NCI-H187 treated with DMSO at 0.1 percent for 48 hours (cell line): ENCODE measurements at places on chromosomes 2 and 18.

- DNase-seq = no peak
Measured at GRCh38 chr18:24031916-24032315, 17.4 kb downstream of the TTC39C start.

DNA sequence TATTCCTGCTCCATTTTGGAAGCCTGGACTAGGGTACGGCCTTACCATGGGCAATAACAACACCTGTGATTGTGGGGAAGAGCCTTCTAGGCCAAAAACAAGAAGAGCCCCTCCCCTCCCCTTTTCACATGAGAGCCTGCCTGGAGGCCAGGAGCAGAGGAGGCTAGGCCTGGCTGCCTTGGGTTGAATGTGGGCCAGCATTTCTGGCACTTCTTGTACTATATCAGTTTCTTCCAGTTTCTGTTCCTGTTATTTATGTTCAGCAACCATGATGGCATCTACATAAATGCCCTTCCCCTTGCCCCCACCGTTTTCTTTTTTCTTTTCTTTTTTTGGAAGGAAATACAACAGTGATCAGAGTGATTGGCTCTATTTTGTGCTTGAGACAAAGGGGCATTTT, 58.4 kb downstream of the KCTD18 start:
- DNase-seq = no peak

GRCh38 chr18:36769611-36770314, 59.0 kb downstream of the TPGS2 start:
- no peak for DNase-seq

DNA sequence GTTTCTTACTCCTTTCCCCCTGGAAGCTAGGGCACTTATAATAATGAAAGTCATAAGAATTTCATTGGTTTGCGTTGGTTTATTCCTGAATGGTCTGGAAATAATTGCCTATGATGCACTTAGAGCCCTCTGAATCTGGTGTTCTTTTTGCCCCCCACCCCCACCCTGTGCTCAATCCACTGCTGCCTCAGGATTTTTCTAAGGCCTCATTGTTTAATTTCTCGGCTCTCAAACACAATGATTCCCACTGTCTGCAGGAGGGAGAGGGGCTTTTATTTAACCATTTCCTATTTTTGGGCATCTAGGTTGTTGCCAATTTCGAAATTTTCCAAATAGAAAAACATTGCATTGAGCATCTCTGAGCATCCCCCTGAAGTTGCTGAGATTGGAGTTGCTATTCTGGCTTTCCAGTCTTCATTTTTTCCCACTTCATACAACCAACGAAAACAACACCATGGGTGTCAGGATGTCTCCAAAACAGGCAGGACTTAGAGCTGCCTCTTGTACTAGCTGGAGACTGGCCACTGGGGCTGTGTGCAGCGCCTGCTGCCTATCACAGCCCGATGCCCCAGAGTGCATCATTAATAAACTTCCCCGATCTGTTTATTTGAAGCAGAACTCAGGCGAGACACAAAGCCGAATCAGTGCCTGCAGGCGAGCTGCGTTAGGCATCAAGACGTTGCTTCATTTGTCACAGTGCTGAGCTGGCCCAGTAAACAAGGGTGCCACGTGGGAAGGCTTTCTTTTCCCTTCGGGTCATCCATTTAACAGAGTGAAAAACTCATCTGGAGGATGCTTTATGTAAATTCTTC, 1.8 kb upstream of the PCARE start:
- DNase-seq = no peak

DNA sequence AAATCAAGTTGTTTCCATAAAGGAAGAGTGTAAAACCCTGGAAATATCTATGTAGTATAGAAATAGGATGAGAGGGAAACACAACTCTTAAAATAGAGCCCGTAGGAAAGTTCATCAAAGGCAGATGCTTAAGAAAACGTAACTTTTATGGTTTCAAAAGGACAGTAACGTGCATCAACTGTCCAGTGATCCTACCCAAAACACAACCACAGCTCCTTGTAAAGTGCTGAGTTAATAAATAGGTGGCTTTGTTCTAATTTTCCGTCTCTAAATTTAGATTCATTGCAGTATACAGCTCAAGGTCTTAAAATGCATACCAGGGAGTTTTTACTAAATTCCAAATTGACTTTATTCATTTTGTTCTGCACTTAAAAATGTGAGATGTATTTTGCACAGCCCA, 282.1 kb upstream of the ID2 start:
- DNase-seq = no peak

DNA sequence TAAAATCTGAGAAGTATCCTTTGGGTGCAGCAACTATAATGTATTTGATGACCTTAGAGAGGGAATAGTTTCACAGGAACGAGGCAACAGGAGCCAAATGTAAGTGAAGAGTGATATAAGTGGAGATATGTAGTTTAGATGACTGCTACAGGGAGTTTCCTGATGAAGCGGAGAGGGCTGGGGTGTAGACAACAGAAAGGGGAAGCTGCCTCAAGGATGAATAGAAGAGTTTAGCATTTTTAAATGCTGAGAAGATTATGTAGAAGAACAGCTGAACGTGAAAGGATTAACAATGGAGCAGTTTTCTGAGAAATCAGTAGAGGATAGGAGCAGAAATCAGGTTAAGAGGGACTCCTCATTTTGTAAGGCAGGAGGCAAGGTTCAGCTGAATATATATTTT, 133.3 kb downstream of the LCLAT1 start:
- DNase-seq = no peak

DNA sequence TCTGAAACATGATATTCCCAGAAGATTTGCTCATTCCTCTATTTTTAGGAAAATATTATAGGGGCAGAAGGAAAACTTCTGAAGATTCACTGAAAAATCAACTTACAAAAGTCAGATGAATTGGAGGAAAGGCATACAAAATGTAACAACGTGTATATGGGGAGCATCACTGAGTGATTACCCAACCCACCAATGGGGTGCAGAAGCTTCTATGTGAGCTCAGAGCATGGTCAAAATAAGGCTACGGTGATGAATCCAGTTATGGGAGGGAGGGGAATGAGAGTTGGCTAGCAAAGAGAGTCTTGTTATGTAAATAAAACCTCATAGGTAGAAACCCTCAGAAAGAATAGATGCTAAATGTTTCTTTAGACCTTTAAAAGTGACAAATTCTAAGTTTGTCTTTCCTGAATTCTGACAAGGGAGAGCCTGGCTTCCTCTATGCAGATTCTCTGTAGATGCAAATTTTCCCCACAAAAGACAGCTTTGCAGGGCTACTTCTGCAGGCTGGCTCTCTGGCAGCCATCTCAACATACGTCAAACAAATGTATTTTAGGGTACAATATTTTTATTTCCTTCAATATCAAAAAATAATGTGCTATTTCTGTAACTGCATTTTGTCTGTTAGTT, 171.4 kb upstream of the NDUFV2 start:
- DNase-seq = no peak

DNA sequence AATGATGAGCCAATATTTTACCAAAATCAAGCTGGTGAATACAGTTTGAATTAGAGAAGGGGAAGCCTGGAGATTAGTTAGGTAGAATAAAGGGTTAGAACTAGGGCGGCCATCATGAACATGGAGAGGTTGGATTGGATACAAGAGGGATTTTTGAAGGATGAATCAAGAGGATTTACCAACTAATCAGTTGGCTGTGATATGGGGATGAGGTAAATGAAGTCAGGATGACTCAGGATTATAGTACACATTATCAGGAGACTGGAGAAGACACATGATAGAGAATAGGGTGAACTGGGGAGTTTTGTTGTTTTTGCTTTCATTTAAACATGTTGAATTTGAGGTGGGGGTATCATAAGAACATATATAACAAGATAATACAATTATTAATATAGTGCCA, 73.8 kb upstream of the PROKR1 start:
- DNase-seq = no peak

- DNase-seq = peak; percentile 47
Measured at GRCh38 chr2:164335947-164336346, 285.3 kb downstream of the GRB14 start.

DNA sequence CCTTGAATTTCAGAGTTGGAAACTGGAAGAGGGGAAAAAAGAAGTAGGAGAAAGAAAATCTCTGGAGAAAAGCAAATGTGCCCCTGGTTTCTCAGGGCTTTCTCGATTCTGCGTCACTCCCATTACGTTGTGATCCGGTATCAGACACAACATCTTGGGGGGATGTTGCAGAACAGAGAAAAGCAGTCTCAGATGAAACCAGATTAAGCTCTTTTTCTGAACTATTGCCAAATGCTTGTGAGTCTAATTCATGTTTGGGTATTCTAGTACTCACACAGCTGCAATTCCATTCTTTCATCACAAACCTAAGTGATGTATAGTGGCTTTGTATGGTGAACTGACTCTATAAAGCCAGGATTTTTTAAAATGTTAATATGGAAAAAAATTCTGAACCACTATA, 233.2 kb downstream of the TCF4 start:
- DNase-seq = no peak

- DNase-seq = no peak
Measured at GRCh38 chr2:236527159-236527630, 42.4 kb upstream of the ACKR3 start.
